ENCODE measurements at places on chromosomes 4 and X.

GRCh38 chr4:138887341-138887740 lies 128.2 kb upstream of the NOCT start:
- DNase-seq: no peak

GRCh38 chrX:24859211-24859841 lies 156.4 kb downstream of the ARX start:
- DNase-seq: no peak

DNA sequence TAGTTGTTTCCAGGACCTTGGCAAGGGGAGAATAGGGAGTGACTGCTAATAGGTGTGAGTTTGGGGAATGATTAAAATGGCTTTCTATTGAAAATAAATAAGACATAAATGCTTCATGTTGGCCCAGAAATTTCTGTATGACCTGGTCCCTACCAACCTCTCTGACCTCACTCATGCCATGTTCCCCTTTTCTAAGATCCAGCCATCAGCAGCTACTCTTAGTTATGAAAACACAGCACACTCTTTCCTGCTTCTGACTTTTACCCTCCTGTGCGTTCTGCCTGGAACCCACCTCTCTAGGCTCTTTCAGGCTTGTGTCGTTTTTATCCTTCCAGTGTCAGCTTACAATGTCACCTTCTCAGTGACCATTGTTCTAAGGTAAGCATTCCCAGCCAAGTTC lies 14.8 kb upstream of the CXCL5 start:
- no peak for DNase-seq

- DNase-seq: no peak
Observed at GRCh38 chrX:63746278-63746677, 38.7 kb downstream of the ARHGEF9 start.

- no peak for DNase-seq
Observed at GRCh38 chr4:61202638-61203435, 2.7 kb downstream of the ADGRL3 start.

Measured in GF-D8 (cell line).